NCI-H2081 (cell line): ENCODE measurements at places on chromosomes 7 and 10.

GRCh38 chr10:12534824-12535223, 185.5 kb downstream of the CAMK1D start:
- no peak for DNase-seq

DNA sequence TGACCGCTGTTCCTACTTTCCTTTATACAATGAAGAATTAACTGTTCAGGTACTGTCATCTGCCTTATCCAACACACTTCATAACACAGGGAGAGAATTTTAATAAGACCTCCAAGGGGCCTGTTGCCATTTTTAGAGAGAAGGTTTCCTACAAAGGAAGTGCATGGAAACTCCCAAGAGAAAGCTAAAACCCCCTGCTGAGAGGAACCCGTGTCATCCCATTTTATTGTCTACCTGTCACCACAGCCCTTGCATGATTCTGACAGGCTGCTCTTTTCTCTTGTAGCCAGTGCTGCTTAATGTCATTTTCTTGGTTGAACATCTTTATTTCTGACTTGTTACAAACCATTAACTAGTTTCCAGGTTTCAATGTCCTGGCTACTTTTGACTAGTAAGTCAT, 98.4 kb downstream of the SNX10 start:
- DNase-seq: no peak

DNA sequence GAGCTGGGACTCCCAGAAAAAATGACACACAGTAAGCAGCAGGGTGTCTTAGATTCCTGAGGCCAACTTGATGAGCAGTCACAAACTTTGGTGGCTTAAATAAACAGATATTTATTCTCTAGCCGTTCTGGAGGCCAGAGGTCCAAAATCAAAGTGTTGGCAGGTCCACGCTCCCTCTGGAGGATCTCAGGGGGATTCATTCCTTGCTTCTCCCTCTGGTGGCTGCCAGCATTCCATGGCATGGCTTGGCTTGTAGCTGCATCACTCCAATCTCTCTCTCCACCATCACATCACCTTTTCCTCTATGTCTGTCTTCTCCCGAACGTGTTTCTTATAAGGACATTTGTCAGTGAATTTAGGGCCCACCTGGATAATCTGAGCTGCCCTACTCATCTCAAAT, 98.4 kb downstream of the OSBPL3 start:
- no peak for DNase-seq

DNA sequence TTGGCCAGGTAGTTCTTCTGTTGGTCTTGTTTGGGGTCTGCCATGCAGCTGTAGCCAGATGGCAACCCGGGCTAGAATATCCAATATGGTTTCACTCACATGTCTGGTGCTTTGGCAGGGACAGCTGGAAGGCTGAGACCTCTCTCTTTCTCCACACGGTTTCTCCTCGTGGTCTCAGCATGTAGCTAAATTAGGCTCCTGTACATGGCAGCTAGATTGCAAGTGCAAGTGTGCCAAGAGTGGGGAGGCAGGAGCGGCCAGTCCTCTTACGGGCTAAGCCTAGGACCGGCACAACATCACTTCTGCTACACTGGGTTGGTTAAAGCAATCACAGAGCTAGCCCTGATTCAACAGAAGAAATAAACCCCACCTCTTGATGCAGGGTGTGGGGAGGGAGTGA, 9.3 kb upstream of the PDE1C start:
- DNase-seq: no peak

DNA sequence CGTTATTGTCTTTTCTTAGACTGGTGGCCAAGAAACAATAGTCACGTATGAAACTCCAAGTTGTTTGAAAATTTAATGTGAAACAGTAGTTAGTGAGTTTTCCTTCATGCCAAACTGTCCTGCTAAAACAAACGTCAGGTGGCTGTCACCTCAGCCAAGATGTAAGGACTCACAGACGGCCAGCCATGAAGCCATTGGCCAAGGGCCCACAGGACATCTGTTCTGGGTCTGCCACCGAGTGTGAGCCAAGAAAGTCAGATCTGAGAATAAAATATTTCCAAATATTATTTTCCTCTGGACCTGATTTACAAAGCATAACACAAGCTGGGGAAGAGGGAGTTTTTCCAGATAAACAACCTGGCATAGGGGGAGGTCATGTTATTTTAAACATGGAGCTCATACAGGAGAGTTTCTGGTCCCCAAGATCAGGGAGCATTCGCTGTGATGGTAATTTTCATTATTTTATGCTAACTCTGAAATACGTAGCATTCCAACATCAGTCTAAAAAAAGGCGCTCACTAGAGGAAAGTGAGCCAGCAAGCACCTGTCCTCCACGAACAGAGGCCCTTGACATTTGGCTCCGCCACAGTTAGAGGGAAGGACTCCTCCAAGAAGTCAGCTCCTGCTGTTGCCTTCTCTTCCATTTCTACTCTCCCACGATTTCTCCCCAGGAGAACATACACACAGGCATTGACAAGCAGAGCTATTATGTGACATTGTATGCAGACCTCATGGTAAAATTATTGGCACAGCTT, 38.9 kb upstream of the LANCL2 start:
- DNase-seq: no peak

DNA sequence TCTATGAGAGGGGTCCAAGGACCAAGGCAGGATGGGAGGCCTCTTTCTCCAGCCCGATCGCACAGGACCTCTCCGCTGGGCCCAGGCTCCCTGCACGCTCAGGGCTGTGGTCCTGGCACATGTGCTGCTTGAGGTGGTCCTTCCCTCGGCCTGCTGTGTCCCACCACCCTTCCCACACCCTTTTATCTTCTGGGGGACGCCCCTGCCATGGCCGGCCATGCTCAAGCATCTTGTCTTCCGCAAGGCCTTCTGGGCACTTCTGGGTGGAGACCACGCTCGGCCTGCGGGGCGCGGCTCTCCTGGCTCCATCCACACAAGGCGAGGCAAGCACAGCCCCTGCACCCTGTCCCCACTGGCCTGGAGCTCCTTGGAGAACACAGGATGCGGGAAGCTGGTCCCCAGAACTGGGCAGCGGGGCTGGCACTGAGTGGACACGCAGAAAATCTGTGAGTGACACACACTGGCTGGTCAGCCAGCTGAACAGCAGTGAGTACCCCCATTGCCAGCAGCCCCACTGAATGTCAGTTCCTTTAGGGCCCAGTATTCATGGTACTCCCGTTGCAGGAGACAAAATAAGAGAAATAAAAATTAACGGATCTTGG, 115.9 kb downstream of the TCERG1L start:
- no peak for DNase-seq

GRCh38 chr7:152011860-152012259, 13.6 kb upstream of the GALNT11 start:
- no peak for DNase-seq
